SK-MEL-5 (cell line): ENCODE measurements at places on chromosomes 1 and 21. TPM values are rescaled to one million over a fixed set of nuclear protein-coding genes. Genes with fewer than 3 reads are reported as not detected.

DNA sequence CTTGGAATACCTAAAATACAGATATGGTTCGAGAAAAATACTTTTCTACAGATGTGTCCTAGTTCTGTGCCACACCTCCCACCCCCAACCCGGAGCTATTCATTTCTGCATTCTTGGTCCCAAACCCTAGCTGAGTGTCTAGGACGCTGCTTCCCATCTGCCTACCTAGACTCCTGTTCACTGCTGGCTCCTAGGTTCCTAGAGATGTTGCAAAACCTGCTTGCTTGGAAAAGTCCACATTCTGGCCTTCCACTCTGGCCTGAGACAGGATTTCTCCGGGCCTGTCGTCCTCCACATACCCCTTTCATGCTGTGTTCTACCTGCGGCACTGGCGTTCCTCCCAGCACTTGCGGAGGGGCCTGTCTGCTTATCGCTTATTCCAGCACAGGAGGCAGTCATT, 165.8 kb upstream of the CTTNBP2NL start:
- DNase-seq, result no peak

- DNase-seq, result peak; percentile 2
These were observed 45.4 kb downstream of the S100B start for GRCh38 chr21:46559291-46559983.

The HSPB7 gene
- total RNA-seq, result 0.66 TPM in 1 of 2 replicates, not detected in the other

The CADM3 gene
- total RNA-seq, result 1.5 and 1.7 TPM in 2 replicates

- DNase-seq, result no peak
These were observed 61.3 kb downstream of the BCAR3 start for GRCh38 chr1:93620172-93620840.

DNA sequence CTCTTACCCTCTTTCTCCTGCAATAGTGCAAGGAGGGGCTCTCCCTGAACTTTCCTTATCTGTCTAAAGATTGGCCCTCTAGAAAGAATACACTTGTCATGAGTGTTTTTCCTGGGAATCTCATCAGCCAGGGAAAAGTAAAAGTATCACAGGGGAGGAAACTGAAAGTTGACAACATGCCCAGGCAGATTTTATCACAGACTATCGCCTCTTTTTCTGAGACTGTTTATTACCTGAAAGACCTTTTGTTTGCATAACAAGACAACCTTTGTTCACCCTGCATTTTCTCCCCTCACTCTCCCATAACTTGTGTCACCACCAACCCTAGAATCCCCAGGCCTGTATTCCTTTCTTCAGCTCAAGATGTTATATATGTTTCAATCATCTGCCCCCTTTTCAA, 794.7 kb upstream of the ADAMTS5 start:
- peak; percentile 85 for DNase-seq

The HSF2BP gene
- total RNA-seq, result 0.40 and 0.77 TPM in 2 replicates

GRCh38 chr1:187001198-187001889, 172.6 kb downstream of the PLA2G4A start:
- DNase-seq, result no peak

DNA sequence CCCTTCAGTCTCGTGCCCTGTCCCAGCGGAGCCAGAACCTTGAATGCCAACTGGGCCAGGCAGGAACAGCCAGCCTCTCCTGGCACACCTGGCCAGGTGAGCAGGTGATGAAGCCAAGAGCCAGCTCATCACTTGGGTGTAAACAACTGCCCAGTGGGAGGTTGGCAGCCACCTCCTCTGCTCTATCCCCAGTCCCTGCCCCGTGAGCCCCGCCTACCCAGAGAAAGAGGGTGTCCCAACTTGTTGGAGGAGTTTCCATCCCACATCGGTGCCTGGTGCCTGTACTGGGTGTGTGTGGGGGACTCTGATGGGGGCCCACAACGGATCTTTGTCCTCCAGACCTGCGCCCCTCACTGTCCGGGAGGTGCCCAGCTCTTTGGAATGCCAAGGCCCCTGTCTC, 17.8 kb upstream of the FAM131C start:
- no peak for DNase-seq

The GUCA2A gene
- not detected in 2 replicates for total RNA-seq

The MYBPH gene
- total RNA-seq, result not detected in 2 replicates

- DNase-seq, result no peak
These were observed 56.5 kb downstream of the MAP3K21 start for GRCh38 chr1:233383984-233384383.

- DNase-seq, result no peak
These were observed 138.2 kb downstream of the SDCCAG8 start for GRCh38 chr1:243394066-243394465.

DNA sequence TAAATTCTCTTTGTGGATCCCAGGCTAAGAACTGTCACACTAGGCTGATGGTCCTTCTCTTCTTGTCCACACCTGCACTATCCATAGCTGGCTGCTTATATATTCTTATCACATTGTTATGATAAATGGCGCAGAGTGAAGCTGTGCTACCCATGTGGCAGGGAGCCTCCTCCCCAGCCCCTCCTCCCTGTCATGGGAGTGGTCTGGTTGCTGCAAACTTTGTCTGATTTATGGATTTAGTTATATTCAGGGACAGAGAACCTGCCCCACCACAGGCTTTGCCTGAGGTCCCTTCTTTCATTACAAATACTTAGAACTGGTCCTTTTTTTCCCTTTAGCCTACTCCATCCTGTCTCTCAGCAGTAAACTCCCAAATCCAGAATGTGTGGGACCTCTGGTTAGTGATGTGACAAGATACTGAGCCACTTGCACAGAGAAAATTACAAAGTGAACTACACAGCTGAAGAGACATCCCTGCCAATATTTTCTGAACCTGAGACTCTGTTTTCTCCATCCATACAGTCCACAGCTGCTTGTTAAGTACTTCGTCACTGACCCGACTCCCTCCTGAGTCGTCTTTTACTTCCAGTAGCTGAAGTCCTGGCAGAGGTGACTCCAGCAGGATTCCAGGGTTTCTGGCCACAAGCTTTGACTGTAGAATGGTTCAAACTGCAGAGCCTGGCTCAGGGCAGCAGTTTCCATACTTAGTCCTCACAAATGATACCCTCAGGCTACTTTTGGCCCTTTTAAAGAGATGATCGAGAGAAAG, 37.6 kb downstream of the PTGFRN start:
- no peak for DNase-seq

The DFFB gene
- total RNA-seq, result 8.0 and 10.0 TPM in 2 replicates

DNA sequence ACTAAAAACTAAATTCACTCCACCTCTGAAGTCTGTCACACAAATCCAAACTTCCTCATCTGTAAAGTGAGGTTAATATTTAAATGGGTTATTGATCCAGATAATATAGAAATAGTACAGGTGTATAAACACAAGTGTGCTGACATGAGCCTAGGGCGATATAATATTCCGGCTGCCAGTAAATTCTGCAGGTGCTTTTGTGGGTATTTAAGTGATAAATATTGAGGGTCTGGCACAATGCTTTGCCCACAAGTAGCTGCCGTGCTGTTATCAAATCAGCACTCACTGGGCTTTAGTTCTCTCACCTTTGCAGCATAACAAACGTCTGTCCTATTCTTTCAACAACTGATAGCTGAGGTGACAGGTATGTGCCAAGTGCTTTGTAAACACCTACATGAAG, 7.6 kb downstream of the PABPC4 start:
- DNase-seq, result no peak

DNA sequence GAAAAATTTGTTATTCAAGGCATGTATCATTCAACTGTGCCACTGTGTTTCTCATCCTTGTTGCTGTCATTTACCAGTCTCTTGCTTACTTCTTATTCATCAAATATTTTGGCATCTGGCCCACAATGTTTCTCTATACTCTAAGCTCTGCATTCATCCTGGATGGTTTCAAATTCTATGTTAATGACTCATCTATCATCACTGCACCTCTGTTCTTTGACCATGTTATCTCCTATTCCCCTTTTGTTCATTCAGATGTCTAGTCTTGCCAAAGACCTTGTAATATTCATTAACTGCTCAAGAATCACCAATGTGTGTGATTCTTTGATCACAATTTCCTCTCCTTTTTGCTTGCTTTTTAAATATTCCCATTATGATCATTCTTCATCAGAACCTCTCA, 54.6 kb upstream of the PRKACB start:
- peak; percentile 89 for DNase-seq

The KRTAP7-1 gene
- total RNA-seq, result not detected in 2 replicates

DNA sequence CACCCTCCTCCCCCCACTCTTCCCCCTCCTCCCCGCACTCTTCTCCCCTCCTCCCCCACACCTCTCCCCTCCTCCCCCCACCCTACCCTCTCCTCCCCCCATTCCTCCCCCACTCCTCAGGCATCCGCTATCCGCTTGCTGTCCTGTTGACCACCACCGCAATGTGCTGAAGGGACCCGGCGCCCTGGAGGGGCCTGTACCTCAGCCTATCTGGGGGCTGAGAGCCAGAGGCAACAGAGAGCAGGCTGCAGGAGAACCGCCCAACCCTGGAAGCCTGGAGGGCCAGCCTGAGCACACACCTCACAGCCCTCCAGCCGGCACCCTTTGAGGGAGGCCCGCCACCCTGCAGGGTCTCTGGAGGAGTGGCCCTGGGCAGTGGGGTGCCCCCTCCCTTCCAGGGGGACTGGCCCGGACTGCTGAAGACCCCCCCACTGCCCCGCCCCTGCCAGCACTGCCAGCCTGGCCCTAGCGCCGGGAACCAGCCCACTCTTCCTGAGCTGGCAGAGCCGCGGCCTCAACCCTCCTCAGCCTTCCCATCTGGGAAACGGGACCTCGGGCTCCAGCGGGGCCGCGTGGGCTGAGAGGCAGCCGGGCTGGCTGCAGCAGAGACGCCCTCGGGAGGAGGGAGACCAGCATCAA, 1.2 kb downstream of the C1QTNF12 start:
- no peak for DNase-seq

GRCh38 chr1:203214871-203215270, 14.6 kb downstream of the CHIT1 start:
- no peak for DNase-seq

- DNase-seq, result peak; percentile 11
These were observed 299.2 kb downstream of the SRGAP2C start for GRCh38 chr1:121483961-121484424.

- DNase-seq, result no peak
These were observed 5.7 kb downstream of the ATP6V1G3 start for GRCh38 chr1:198534548-198535418.

The HECTD3 gene
- 17.8 and 18.6 TPM in 2 replicates for total RNA-seq

The TRAPPC3 gene
- 84.9 and 89.6 TPM in 2 replicates for total RNA-seq

DNA sequence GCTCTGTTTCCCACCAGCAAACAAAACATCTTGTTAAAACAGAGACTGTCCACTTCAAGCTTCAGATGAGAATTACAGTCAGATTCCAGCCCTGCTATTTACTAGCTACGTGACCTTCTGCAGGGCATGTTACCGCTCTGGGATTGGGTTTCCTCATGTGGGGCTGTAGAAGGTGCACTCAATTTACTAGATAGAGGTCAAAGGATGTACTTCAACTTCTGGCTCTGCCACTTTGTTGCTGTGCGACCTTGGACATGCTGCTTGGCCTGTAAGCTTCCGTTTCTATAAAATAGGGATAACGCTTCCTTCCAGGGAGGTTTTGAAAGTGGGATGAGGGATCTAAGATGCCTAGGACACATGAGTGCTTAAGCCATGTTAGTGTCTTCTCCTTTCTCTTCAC, 46.0 kb upstream of the LRIG2 start:
- DNase-seq, result no peak

GRCh38 chr21:38909109-38909508, 103.4 kb downstream of the ETS2 start:
- no peak for DNase-seq

DNA sequence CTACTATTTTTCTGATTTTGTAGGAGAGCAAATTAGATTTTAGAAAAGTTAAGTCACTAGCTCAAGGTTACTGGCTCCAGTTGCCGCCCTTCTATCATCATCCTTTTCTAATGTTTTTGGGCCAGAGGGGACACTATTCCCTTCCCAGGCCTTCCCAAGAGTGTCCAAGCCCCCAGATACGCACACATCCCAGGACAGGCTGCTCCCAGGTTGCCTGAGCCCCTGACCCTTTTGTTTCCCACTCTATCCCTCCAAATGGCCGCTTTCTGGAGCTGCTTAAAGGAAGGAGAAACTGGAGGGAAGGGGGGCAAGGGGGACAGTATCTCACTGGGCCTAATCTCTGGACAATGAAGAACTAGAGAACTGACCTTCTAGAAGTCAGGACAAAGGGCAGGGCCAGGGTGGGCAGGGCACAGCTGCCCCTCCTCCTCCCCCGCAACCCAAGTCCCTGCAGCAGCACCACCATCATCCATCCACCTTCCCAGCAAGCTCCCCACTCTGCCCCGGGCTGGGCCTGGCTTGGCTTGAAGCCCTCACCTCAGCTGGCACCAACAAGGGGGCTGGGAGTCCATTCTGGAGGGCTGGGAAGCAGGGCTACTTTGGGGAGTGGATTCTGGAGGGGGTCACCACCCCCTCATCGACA, 1.1 kb upstream of the MAP7D1 start:
- DNase-seq, result no peak

- no peak for DNase-seq
These were observed 242.9 kb downstream of the ST6GALNAC3 start for GRCh38 chr1:76317299-76317900.
